ENCODE measurements at places on chromosomes 2 and 18.

GRCh38 chr18:46812311-46812710 lies 55.5 kb upstream of the ST8SIA5 start:
- DNase-seq = no peak

DNA sequence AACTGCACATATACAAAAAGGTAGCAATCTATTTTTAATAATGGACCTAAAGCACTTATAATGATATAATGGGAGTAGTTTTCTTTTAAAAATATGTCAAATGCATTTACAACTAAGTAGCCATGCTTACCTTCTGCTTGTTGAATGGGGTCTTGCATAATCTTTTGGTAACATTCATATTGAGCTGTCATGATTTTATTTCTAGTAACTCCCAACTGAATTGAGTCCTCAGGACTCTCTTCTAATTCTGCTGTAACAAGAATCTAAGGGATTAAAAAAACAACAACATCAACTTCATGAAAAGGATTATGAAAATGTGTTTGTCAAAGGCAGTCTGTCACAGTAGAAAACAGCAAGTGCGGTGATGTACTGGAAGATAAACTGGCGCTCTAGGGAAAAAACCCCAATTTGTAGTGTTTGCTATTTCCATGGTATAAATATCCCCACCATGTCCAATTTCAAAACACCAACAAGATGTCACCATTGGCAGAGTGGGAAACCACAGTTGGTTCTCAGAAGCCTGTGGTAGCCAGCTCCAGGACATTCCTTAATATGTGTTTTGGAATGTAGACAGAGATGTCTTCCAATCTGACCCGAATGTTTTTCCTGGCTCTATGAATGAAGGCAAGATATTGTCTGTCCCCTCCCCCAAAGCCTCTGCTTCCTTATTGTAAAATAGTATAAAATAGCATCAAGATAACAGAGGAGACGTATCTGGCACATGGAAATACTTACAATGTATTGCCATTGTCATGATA lies 64.8 kb downstream of the CALCRL start:
- DNase-seq = no peak

- no peak for DNase-seq
Measured at GRCh38 chr2:219733106-219733505, 105.7 kb downstream of the SLC4A3 start.

DNA sequence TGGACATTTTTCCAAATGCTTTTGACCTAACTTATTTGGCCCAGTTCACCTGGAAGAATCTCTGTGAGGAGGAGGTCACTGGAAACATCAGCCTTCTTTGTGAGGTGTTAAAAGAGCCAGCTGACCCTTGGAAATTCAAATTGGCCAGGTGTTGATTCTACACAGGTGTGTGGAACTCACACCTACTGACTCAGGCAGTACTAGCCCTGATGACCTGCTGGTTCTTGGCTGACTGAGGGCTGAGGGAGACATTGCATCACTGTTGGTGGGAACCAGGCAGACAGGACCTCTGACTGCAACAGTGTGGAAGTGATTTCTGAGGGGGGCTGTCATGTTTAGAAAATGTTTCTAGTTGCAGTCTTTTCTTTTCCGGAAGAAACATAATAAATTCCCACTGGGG lies 242.2 kb upstream of the LRRTM1 start:
- DNase-seq = no peak

DNA sequence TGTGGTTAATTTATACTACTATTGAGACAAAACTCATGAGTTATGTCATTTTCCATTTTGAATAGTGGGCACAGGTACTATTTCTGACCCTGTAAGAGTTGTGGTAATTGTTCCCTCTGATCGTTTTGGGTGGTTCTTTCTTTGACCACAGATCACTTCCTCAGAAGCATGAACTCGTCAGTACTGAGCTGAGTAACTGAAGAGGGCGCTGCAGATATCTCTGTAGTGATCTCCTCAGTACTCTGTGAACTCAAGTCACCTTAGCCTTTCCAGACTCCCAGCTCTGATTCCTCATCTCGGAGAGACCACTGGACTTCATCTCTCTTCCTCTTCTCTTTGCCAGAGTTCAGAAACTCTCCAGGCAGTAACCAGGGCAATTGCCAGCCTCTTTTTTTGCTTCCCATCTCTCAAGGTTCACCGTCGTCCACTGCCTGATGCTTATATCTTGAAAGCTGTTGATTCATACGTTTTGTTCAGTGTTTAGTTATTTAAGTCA lies 9.4 kb upstream of the IL1RL1 start:
- no peak for DNase-seq

DNA sequence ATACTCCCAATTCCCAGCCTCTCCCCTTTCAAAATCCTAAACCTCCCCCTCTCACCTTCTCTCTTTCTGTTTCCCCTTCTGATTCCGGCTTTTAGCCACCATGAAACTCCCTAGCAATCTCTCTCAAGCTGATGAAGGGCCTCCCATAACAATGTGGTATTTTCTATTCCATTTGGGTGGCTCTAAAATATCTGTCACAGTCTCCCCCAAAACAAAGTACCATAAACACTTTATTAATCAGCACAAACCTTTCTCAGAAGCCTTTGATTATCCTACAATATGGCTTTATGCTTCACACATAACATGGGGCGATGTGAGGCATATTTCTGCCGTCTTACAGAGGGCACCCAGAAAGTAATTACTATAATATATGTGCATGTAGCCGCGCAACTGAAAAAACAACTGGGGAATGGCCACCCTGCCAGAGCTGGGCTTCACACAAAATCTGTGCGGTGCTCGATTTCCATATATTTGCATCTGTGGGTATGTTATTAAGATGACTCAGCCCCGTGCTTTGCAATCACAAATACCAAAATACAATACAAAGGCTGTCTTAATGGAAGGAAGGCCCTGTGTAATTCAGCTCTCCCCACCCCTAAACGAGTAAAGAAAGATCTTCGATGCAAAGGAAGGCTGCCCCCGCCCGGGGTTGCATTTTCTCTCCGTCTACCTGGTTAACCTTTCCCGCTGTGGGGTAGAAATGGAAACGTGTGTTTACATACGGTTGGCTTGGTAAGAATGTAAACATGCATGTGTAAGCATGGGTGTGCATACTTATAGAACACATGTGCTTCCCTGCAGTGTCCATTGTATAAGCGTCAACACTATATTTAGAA lies 81.4 kb downstream of the CELF4 start:
- DNase-seq = no peak

GRCh38 chr2:36493306-36493705 lies 104.7 kb downstream of the FEZ2 start:
- no peak for DNase-seq

DNA sequence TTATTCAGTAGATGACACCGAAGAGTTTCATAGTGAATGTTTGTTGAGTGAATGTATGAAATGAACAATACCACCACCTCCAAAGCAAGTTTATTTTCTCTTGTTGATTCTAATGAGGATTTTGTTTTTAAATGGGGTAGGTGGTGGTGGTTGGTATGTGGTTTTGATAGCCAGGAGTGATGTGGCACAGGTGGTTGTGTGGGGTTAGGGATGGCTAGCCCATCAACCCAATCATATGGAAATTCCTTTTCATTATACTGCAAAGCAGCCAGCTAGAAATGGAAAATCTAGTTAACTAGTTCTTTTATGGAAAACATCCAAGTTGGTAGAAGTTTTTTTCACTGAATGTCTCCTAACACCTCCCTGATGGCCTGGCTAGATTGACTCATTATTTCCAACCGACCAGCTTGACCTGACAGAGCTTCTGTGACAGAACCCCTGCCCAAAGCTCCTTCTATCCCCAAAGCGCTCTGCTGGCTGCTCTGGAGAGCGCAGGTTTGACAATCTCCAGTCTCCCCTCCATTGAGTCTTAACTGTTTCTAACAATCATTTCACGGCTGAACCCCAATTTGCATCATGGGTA lies 376.9 kb downstream of the MTX2 start:
- DNase-seq = no peak

DNA sequence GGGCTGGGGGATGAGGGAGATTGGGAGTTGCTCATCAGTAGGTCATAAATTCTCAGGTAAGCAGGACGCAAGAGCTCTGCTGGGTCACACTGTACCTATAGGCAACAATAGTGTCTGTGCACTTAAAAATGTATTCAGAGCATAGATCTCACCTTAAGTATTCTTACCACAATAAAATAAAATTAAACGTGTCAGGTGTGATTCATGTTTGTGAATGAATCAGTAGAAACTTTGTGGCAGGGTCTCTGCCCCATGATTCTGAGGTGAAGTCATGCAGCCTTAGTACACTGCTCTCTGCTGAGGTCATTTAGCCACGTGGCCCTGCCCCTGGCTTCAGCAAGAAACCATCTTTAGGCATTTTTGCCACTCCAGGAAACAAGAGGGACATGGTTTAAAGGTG lies 253.8 kb downstream of the FBXO15 start:
- no peak for DNase-seq

- no peak for DNase-seq
Measured at GRCh38 chr2:33512112-33512511, 35.7 kb downstream of the RASGRP3 start.

DNA sequence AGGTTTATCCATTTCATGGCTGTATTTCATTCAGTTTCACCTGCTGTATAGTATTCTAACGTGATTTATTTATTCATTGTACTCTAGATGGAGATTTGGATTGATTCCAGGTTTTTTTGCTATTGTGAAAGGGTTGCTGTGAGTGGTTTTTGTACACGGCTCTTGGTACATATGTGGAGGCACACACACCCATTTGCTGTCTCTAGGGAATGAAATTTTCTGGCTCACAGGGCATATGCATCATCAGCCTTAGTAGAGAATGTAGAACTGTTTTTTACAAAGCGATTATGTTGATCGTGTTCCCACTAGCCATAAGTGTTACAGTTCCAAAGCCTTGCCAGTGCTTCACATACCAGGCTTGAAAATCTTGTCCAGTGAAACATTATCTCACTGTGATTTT lies 5.1 kb downstream of the SPTBN1 start:
- no peak for DNase-seq

DNA sequence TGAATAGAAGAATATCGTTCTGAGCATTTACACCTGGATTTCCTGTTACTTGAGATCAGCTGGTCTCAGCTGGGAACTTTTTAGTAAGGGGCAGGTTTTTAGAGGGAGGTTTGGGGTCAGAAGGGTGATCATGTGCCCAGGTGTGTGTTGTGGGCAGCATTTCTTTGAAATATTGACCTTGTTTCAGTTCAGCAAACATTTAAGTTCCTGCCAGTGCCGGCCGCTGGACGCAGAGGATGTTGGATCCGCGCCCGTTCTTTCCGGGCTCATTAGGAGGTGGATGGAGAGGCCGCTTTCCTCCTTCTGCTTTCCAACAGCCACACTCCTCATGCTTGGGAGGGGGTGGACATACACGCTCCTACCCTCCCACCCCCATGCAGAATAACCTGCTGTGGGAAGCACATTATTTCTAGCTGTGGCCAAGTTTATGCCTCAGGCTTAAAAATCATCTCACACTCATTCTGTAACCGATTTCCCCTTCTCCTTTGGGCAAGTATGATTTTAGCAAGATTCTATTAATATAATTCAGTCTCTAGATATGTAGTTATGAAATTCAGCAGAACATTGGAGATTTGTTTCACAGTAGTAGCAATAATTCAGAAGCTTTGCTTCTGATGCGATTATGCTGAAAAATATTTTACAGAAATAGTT lies 131.4 kb downstream of the ZNF236 start:
- no peak for DNase-seq

- DNase-seq = no peak
Measured at GRCh38 chr2:214514704-214515103, 103.8 kb downstream of the VWC2L start.

DNA sequence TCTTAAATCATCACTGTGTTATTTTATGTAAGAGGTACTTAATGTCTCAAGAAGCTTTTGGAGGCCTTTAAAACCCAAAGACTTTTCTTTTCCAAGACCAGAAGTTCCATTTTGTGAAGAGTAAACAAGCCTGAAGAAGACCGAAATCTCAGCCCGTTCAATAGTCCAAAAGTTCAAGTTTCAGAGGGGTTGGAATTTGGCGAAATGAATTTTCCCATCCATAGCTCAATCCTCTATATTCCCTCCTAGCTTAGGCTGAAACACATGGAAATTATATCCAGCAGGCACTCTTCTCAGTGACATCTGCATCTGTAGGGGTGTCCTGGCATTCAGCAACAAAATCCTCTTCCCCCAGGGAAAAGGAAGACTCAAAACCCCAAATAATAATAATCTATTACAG lies 344.6 kb downstream of the ARHGAP15 start:
- DNase-seq = no peak

GRCh38 chr2:136118819-136119716 lies 1.1 kb upstream of the CXCR4 start:
- peak; percentile 73 for DNase-seq

- DNase-seq = peak; percentile 75
Measured at GRCh38 chr2:28449488-28450395, 46.1 kb upstream of the PLB1 start.

DNA sequence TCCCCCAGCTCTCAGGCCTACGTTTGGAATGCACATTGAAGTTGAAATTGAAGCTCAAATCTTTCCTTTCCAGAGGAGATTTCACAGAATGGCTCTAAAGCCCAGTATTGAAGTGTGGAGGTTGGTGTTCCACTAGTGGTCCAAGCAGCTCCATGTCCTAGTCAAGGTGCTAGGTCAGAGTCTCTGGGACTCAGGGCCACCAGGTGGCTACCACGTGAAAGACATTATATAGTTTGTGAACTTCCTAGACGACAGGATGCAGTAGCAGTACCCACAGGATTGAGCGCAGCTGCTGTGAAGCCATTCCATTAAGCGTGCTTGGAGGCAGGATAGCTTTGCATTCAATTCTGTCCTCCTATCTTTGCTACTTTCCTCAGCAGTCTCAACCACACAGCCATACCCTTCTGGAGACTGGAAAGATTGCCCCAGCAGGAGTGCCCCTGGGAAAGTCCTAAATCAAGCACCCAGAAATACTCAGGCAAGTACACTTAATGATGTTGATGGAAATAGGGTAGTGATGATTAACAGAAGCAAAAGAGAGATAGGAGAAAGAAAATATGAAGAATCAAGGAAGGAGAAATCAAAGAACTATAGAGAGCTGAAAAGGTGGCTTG lies 4.7 kb upstream of the TGFA start:
- DNase-seq = no peak

GRCh38 chr2:63261137-63261621 lies 210.5 kb downstream of the OTX1 start:
- DNase-seq = no peak

DNA sequence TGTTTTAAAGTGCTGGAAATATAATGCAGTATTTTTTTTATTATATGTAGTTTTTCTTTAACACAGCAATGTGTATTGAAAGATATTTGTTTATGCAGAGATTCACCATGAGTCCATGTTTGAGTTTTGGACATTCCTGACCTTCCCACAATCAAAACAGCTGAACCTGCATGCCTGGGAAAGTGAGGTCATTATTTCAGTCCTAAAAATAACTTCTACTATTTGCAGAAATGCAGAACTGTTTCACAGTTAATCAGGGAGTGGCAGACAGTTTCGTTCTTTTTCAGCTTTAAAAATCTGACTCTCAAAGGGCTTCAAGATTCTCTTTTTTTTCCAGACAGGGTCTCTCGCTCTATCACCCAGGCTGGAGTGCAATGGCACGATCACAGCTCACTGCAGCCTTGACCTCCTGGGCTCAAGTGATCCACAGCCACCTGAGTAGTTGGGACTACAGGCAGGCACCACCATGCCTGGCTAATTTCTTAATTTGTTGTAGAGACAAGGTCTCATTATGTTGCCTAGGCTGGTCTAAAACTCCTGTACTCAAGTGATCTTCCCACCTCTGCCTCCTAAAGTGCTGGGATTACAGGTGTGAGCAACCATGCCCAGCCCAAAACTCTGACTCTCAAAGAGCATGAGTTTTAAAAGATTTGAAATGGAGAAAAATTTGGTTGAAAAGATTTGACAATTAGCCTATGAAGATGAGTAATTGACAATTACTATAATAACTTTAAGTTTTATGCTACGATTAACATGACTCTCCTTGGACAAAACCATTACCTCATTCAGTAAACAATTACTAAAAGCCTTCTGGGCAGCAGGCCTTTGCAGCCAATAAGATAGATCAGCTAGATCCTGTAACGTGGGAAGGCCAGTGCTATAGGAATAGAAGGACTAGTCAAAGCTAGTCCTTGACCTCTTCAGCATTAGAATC lies 5.0 kb upstream of the MYL12B start:
- DNase-seq = no peak

Data from stimulated activated CD4-positive, alpha-beta T cell treated with anti-CD3 and anti-CD28 coated beads, TNF-alpha, amount 100 ng/mL, for 1 hour (primary cell).